ENCODE measurements at places on chromosomes 2 and 18. TPM values are rescaled to one million over a fixed set of nuclear protein-coding genes. Genes with fewer than 3 reads are reported as not detected.

DNA sequence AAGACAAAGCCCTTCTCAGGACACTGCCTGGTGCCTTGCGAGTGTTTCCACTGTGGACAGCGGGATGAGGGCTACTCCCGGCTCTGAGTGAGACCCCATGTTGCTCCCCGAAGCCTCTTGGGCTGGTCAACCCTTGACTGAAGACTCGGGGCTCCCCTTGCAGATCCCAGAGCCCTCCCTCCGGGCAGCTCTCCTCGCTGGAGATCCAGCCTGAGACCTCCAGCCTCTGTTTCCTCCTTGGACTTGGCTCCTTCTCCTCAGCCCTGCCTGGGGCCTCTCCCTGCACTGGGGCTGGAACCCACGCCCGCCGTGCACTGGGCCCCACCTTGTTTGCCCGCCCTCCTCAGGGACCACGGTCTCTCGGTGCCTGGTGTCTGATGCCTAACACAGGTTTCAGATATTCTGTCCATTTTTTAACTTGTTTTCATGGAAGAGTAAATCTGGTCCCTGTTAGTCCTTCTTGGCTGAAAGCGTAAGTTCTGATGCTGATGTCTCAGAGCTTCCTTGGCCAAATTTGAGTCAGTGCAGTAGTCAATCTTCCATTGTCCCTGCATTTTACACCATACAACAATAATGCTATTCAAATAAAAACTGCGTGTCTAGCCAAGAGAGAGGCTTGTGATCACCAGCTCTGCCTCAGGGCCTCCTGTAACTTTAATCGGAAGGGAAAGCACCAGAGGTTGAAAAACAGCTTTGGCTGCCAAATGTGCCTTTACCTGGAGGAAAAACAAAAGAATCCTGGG, 139.3 kb upstream of the CTDP1 start:
- no peak for DNase-seq

POTEF gene
- total RNA-seq: not detected

C2orf66 gene
- total RNA-seq: not detected

DNA sequence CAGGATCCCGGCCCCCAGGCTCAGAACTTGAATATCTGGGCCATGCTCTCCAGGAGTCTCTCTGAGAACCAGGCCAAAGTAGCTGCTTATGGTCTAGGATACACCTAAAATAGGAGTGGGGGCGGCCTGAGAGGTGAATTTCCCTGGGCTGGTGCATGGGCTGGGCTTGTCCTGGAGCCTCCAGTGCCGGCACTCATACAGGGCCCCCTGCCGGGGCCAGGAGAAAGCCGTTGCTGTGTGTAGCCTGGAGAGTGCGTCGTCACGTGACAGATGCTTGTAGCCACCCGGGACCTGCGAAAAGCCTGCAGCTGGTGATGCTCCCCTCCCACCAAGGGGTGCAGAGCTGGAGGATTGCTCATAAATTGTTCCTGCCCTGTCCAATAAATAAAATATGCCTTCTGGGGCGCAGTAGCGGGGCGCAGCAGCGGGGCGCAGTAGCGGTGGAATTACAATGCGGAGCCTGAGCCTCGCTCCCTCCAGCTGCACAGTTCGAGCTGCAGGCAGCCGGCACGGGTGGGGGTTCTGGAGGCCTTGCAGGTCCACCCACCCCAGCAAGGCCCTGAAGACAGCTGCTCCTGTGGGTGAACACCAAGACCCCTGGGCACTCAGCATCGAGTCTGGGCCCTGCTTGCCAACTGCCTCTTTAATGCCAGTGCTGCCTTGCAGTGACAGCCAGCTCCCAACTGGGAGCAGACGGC, 289.9 kb downstream of the NDUFA10 start:
- DNase-seq: no peak

C2orf80 gene
- not detected for total RNA-seq

Measured in RPMI7951 (cell line).